Endothelial cell (in vitro differentiated cells): ENCODE measurements at places on chromosomes 16 and 17. TPM values are rescaled to one million over a fixed set of nuclear protein-coding genes. Genes with fewer than 3 reads are reported as not detected.

DNA sequence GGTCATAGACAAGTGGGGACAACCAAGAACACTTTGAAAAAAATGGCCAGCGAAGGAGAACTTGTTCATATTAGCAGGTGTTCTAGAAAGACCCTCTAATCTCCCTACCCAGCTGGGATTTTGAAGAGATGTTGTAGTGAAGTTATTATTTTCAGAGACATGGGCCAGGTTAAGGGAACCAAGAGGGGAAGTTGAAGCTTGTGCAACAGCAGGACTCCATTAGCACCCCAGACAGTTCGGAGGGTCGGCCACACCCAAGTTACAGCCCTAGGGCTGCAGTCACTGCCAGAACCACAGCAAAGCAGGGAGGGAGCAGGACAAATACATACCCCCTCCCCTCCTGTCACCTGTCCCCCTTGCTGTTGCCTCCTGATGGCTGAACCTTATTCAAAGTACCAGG, 42.3 kb downstream of the WSB1 start:
- no peak overlapping the region for H3K4me3 ChIP-seq
- peaks cover 4% of the 10 kb centered on the region for H3K4me1 ChIP-seq
- H3K36me3 ChIP-seq, result no peaks in the 10 kb centered on the region
- H3K27ac ChIP-seq, result no peak overlapping the region
- no peak for DNase-seq
- H3K27me3 ChIP-seq, result peaks cover 4% of the 10 kb centered on the region

DNA sequence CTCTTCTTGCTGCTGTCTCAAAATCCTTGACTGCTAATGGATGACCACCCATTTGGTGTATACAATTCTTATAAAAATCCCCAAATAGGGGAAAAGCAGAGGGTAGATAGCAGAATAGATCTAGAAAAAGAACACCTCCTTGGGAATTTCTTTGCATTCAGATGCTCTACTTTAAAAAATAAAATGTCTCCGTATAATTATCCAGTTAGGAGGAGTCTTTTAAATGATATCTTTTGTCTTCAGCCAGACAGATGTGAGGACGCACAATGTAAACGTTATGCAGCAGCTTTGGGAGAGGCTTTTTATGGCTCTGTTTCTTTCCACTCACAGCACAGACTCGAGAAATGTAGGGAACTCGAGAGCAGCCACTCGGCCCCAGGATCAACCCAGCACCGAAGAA, 300.2 kb downstream of the IRF8 start:
- no peak overlapping the region for H3K4me3 ChIP-seq
- peaks cover 3% of the 10 kb centered on the region for H3K27me3 ChIP-seq
- no peaks in the 10 kb centered on the region for H3K36me3 ChIP-seq
- peaks cover 6% of the 10 kb centered on the region for H3K4me1 ChIP-seq
- no peak overlapping the region for H3K27ac ChIP-seq

GRCh38 chr16:69105501-69106361, at the start of gene HAS3:
Gene HAS3, plus strand, starts transcription at chr16:69105653. Its CDS starts 3,743 bp downstream, at chr16:69109396.
- no peak within 1 kb of the TSS for H3K27ac ChIP-seq
- peaks cover 10% of the 10 kb centered on the region for H3K27me3 ChIP-seq
- no peaks in the 10 kb centered on the region for H3K36me3 ChIP-seq
- peak within 1 kb of the TSS; percentile 95 for H3K4me3 ChIP-seq
- H3K4me1 ChIP-seq, result peaks cover 19% of the 10 kb centered on the region
- DNase-seq, result peak; percentile 70

- H3K27me3 ChIP-seq, result peaks cover 2% of the 10 kb centered on the region
- DNase-seq, result no peak
- H3K27ac ChIP-seq, result no peak overlapping the region
- H3K4me3 ChIP-seq, result no peak overlapping the region
- H3K36me3 ChIP-seq, result no peaks in the 10 kb centered on the region
Observed at GRCh38 chr16:68651136-68651535, 6.0 kb downstream of the CDH3 start.

DNA sequence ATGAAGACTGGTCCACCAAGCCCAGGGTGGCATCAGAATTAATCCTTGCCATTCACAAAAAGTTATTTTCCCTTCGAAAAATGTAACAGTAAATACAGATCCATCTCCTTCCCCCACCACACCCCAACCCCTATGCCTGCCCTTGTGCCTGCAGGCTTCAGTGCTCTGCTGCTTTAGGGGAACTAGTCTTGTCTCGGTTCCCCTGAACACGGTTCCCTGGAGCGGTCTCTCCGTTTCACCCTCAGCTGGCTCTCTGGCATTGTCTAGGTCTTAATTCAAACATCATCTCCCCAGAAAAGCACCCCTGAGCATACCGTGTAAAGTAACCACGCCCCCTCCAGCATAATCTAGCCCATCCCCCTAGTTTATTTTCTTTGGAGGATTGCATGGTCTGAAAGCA, 25.8 kb downstream of the EMP2 start:
- DNase-seq, result no peak
- H3K4me1 ChIP-seq, result no peaks in the 10 kb centered on the region
- no peak overlapping the region for H3K27ac ChIP-seq
- peaks cover under 1% of the 10 kb centered on the region for H3K36me3 ChIP-seq
- no peak overlapping the region for H3K4me3 ChIP-seq

GRCh38 chr17:19301973-19302372, 60.5 kb downstream of the B9D1 start:
- no peak for DNase-seq
- H3K4me3 ChIP-seq, result no peak overlapping the region
- H3K36me3 ChIP-seq, result peaks cover 8% of the 10 kb centered on the region
- H3K27me3 ChIP-seq, result peaks cover 13% of the 10 kb centered on the region

DNA sequence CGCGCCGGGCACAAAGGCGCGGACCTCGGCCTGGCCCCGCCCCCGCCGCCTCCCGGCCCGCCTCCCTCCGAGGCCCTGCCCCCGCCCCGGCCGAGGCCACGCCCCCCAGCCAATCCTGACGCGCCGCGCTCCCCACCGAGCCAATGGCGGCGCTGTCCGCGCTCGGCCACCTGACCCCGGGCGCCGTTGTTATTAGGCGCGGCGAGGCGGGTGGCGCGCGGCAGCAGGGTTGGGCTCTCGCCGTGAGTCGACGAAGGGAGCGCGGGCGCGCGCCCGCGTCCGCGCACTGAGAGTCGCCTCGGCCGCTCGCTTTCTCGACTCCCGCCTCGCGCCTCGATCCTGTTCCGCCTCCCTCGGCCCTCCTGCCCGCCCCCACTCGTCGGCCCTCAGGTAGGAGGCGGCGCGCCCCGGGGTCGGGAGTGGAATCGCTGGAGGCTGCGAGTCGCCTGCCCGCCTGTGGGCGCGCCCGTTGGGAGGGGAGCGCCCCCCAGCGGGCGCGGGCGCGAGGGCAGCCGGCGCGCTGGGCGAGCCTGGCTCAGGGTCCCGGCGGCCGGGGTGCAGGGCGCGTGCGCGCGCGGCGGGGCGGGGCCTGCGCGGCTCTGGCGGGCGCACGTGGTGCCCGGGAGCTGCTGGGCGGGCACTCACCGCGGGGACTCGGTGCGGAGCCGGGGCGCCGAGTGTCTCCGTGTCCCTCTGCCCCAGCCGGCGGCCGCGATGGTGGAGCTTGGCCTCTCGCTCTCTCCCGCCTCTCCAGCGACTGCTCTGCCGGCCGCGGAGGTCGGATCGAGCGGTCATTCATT, 405 bp upstream of the CBLN1 start:
- H3K36me3 ChIP-seq, result no peaks in the 10 kb centered on the region
- H3K27ac ChIP-seq, result no peak overlapping the region
- H3K4me1 ChIP-seq, result peaks cover 29% of the 10 kb centered on the region

DNA sequence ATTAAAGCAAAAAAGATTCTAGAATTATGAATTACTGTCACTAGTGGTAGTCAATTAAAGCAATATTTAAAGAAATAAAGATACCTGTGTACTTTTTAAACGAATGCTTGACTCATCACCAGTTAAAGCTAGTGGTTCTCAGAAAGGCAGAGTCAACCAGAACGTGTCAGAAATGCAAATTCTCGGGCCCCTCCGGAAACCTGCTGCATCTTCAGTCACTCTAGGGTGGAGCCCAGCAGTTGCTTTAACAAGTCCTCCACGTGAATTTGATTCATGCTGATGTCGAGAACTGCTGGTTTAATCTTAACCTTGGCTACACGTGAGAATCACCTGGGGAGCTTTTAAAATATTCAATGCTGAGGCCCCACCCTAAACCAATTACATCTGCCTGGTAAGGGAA, 169.8 kb upstream of the SDK2 start:
- no peaks in the 10 kb centered on the region for H3K4me1 ChIP-seq
- no peak for DNase-seq
- H3K36me3 ChIP-seq, result no peaks in the 10 kb centered on the region
- H3K4me3 ChIP-seq, result no peak overlapping the region

GRCh38 chr16:86951831-86952598, 365.2 kb downstream of the C16orf95 start:
- H3K4me1 ChIP-seq, result peaks cover 41% of the 10 kb centered on the region
- no peak overlapping the region for H3K27ac ChIP-seq
- peaks cover 6% of the 10 kb centered on the region for H3K27me3 ChIP-seq
- no peaks in the 10 kb centered on the region for H3K36me3 ChIP-seq
- no peak for DNase-seq
- H3K4me3 ChIP-seq, result no peak overlapping the region

The KCTD19 gene
- 2.0 TPM for total RNA-seq

The MAF gene
- 31.4 TPM for total RNA-seq

The GDPD1 gene
- 3.1 TPM for total RNA-seq
